ENCODE measurements at places on chromosomes 3 and 15.

DNA sequence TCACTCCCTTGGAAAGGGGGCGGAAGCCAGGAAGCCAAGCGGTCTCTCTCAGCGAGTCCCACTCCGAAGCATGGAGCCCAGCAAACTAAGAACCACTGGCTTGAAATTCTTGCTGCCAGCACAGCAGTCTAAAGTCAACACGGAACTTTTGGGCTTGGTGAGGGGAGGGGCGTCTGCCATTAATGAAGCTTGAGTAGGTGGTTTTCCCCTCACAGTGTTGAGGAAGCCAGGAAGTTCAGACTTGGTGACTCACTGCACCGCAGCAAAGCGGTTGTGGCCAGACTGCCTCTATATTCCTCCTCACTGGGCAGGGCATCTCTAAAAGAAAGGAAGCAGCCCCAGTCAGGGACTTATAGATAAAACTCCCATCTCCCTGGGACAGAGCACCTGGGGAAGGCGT is 665.4 kb upstream of the CBLB start:
- no peak for DNase-seq

DNA sequence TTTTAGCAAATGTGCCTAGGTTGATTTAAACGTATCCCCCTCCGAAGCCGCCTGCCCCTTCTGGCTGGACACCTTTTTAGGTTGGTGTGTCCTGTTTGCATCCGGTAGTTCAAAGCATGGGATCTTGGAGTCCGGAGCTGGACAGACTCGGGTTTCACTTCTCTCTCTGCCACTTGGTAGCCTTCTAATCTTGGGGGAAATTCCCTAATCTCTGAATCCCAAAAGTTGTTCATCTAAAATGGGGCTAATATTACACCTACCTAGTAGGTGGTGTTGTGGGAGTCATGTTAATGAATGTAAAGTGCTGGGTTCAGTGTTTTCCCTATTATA is 760 bp downstream of the FANCI start:
- DNase-seq = no peak

DNA sequence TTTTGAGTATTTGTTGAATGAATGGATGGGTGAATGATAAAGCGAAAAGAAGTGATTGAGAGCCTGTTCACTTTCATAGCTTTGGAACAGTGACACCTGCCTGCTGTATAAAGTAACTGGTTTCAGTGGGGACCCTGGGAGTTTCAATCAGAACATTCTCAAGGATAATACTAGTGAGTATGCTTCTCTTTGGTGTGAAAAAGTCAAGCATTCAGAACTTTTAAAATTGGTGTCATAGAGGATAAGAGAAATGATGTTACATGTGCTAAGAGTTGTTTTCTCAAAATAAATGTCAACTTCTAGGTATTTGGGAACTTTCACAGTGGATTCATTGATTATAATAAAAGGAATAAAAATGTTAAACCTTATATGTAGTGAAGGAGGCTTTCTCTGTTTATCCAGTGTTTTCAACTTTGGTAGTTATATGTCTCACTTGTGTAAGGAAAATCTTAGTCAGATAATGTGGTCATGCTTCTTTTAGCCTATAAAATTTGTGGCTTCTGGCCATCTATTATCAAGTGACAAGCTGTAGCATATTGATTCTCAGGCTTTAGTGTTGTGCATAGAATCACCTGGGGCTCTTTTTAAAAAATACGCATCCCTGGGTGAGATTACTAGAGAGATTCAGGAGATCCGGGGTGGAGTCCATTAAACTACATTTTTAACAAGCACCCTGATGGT is 11.9 kb downstream of the LRCH3 start:
- no peak for DNase-seq

DNA sequence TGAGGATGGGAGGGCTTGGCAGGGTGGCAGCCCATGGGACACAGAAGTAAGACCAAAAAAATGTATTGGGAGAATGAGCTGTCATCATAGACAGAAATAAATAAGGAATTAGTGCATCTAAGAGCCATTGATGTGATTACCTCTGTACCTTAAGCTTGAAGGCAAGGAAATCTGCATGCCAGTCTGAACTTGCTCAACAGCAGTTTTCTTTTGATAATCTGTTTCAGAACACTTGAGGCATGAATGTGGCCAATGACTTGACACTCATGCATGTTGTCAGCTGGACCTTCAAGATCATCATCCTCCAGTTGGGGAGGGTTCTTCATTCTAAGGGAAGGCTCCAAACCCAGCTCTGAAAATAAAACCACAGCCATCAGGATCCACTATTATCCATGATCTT is 148.5 kb downstream of the DCLK3 start:
- no peak for DNase-seq

Measured in GM19239 (cell line).